ENCODE measurements at places on chromosomes 2 and 18.

GRCh38 chr2:101983486-101983885 is 8.3 kb upstream of the IL1R2 start:
- no peak for DNase-seq

DNA sequence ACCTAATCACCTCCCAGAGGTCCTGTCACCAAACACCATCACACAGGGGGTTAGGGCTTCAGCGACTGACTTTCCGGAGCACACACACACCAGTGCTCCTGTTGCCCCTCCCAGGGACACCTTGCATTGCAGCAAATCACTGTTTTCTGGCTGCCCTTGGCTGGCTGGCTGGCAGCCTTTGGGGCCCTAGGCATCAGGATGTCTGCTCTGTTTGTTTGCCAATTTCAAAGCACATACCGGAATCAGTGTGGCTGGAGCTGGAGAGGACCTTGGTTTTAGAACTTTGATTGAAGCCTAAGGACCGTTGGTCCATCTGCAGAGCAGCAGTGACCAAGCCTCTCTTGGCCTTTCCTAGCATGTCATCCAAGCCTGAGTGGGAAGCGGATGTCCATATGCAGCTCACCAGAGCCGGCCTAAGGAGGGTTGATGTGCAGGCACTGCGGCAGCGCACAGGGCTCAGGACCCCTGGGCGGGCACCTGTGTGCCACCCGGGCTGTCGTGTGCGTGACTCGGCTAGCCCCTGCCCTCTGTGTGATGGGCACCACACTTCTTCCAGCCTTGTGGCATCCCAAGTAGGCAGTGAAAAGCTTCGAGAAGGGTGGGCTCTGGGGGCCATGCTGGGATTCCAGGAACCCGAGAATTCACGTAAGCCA is 62.1 kb downstream of the GBX2 start:
- no peak for DNase-seq

DNA sequence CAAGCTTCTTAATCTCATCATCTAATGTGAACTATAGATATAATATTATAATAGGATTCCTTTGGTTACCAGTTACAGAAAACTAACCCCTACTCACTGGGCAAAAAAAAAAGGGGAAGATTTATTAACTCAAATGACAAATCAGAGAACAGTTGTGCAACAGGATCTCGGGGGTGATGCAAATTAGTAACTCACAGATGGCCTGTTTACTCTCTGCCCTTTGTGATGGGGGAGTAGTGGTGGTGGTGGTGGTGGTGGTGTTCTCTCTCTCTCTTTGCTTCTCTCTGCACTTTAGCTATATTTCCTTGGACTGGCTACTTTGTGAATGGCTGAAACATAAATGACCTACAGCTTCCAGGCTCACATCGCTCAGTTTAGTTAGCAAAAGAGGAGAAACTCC is 59.0 kb downstream of the TMEM247 start:
- no peak for DNase-seq

DNA sequence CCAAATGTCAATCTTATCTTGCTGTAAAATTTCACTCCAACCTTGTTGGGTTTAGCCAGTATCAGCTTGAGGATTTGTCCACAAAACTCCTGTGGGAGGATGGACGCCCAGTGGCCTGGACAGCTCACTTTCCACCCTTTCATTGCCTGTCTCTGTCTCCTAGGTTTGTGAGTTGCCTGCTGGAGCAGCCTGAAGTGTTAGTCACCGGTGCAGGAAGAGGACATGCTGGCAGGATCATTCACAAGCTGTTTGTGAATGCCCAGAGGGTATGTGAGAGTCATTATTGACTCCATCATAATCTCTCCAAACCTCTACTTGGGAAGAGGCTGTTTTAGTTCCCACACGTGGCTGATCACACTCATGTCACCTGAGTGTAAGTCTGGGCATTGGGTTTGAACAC is 112.3 kb downstream of the RAB3GAP1 start:
- DNase-seq = no peak

GRCh38 chr2:122692400-122693083 is 937.1 kb downstream of the TSN start:
- no peak for DNase-seq

- no peak for DNase-seq
These were observed 154.0 kb downstream of the LDLRAD4 start for GRCh38 chr18:13372531-13372951.

GRCh38 chr2:55048508-55049042 is 1.7 kb downstream of the RTN4 start:
- no peak for DNase-seq

DNA sequence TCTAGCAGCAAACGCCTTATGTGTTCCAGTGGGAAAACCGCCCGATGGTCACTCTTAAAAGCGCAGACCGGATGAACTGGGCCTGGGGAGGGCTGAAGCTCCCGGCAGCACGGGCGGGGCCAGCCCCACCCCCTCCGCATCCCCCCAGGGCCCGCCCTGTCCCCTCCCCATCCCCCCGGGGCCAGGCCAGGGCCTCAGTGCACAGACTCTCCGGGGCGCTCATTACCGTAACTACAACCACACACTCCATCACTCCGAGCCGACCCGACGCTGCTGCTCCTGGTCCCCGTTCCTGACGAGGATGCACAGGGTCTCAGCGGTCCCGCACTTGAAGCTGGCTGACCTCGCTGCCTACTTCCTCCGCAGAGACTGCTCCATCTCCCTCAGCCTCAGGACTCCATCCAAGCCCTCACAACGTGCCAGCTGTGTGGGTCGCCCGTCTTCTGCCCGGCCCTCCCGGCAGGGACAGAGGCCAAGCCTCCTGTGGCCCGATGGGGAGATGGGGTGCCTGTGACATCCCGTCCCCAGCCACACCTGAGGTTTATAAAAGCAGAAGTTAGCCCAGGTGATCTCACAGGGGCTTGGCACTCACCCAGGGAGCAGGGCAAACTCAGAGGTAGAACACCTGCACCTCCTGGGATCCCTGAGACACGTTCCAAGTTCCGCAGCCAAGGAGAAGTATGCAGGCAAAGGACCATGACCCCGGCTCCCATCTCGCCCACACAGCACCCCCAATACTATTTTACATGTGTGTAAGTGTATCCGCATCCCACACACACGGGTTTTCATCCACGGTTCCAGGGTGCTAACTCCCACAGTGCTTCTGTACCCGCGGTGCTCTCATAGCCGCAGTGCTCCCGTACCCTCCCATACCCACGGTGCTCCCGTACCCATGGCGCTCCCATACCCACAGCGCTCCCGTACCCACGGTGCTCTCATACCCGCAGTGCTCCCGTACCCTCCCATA is 36.0 kb downstream of the SLC66A2 start:
- no peak for DNase-seq

DNA sequence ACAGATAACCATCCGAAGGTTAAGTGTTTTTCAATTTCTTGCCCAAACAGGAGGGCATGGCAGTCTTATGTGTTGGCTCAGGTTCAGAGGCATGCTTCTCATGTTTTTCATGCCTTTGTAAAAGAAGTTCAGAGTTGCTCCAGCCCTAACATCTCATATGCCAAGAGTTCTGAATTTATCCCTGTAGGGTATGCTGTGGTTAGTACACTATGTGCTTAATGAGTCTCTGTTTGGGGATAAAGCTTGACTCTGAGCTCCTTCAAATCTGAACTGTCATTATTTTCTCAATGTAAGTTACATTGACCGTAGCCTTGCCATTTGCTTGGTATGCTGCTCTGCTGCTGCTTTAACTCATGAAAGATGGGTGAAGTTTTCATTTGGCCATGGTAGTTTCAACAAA is 67.9 kb upstream of the PNPT1 start:
- DNase-seq = no peak

GRCh38 chr2:1350111-1350510 is 63.2 kb upstream of the TPO start:
- no peak for DNase-seq

- no peak for DNase-seq
These were observed 68.6 kb downstream of the CAB39 start for GRCh38 chr2:230781130-230781797.
